GM13976 (cell line): ENCODE measurements at places on chromosomes 7 and 10.

GRCh38 chr10:110077436-110078130 lies 69.8 kb downstream of the ADD3 start:
- no peak for DNase-seq

DNA sequence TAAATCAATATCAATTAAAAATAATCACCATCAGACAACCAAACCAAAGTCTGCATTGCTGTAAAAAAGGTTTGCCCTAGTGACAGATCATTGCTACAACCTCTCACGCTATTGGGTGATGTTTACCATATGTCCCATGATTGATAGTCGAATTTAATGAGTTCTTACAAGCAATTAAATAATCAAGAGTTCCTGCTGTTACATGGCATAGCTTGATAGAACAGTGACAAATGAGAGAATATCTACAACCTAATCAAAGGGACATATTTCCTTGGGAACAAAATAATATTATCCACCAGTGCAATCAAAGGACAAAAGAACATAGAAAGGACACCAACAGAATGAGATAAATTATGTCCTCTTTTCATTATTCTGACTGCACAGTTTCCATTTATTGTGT lies 387.4 kb downstream of the ETV1 start:
- DNase-seq: no peak

- DNase-seq: no peak
These were observed 189.4 kb upstream of the KLF14 start for GRCh38 chr7:130923365-130923764.

DNA sequence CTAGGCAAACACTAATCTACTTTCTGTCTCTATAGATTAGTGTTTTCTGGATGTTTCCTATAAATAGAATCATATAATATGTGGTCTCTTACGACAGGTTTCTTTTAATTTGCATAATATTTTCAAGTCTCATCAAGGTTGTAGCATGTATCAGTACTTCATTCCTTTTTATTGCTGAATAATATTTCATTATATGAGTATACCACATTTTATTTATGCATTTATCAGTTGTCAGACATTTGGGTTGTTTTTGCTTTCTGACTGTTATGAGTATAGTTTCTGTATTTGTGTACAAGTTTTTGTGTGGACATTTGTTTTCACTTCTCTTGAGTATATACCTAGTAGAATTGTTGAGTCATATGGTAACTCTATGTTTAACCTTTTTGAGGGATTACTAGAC lies 48.2 kb downstream of the SHOC2 start:
- DNase-seq: no peak
